ENCODE measurements at places on chromosomes 6 and 20.

DNA sequence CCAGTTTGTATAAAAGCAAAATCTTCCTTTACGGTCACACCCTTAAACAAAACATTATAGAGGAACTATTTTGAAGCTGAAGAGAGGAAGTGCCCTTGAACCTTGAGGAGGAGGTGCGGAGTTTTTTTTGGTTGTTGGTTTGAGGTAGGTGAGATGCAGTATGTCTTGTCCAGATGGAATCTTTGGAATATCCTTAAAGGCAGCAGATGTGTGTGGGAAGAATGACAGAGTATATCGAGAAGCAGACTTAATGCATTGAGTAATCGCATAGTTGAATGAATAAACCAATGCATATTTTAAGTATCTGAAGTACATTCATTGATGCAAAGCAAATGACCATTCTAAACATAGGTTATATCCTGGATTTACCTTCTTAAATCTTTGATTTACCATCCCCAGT is 49.9 kb downstream of the AIG1 start:
- DNase-seq = no peak

- no peak for DNase-seq
These were observed 102.8 kb downstream of the MYB start for GRCh38 chr6:135283926-135284325.

DNA sequence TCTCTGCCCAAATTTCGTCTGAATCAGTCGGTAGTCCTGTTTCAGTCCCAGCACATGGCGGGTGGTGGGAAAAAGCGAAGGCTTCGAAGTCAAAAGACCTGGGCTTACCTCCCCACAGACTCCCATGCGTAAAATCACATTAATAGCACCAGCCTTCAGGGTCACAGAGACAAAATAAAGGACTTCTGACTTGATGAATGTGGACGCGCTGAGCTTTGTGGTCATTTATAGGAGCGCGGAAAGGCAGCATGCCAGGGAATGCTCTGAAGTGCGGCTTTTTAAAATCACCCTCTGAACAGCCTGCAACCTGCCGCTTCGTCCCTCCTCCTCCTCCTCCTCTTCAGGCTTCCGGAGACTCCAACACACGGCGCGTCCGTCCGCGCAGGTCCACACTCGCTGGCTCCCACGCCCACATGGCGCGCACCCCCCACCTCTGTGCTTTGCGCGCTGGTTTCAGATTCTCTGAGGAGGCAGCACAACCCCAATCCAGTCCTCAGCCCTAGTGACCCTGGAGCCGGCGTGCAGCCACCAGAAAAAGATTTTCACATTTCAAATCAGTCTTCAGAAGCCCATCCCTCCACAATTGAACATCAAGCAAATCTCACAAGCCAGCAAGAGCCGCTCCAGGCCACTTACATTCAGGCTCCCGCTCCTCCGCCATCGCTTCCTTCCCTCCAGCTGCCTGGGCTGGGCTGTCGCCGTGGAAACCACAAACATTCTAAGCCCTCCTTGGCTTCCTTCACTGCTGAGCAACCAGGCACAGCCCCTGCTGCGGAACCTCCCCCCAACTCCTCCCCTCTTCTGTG is at the start of gene C6orf118:
Gene C6orf118, minus strand, starts transcription at position 680 of the 806 bp plus-strand sequence. Its CDS starts 19 bp downstream, at position 661.
- no peak for DNase-seq

DNA sequence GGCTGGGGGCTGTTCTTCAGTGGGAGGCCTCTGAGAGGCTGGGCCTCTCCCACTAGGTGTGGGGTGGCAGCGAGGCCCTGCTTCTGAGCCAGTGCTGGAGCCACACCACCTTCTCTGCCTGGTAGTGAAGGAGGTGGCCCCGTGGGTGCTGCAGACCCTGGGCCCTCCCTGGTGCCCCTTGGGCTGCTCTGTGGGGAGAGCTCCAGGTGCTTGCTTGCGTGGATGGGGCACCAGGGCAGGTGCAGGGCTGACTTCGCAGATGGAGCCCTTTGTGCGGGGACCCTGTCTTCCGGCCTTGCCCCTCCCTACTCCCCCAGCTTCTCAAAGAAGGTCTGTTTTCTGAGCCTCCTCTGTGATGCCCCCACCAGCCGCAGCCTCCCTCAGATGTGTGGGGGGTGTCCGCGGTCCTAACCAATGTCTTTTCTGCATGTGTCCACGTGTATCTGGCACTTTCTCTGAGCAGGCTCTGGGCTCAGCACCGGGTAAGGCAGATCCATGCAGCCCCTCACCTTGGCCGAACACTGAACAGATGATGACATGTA is 17.2 kb upstream of the MYT1 start:
- no peak for DNase-seq

DNA sequence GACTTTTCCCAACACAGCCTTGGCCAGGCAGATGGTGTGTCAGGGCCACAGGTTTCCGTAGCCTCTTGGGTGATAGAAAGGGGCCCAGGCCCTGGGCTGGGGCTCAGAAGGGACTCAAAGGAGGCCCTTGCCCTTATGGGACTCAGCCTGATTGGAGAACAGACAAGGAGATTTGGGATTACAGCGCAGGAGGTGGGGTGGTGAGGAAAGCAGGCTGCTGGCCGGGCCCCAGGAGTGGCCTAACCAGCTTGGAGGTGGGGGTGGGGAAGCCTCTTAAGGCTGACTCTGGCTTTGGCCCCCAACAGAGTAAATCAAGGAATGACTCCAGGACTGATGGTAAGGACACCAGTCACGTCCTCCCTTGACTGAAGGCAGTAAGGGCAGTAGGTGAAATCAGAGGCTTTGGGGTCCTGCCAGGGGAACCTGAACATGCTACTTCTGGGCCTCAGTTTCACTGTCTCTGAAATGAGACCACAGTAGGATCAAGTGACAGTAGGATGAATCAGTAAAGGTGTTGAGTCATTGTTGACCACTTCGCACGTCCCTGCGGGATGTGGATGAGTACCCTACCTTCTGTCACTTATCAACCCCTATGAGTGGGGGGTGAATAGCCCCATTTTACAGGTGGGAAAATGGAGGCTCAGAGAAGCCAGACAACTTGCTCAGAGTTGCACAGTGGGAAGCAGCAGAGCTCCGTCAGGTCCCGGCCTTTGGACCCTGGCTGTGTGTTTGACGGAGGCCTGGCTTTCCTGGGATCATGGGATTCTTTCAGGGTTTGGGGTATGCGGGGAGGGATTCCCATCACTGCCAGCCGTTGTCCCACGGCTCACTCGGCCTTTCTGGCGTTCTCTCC is 4.5 kb downstream of the SNAI1 start:
- DNase-seq = no peak

DNA sequence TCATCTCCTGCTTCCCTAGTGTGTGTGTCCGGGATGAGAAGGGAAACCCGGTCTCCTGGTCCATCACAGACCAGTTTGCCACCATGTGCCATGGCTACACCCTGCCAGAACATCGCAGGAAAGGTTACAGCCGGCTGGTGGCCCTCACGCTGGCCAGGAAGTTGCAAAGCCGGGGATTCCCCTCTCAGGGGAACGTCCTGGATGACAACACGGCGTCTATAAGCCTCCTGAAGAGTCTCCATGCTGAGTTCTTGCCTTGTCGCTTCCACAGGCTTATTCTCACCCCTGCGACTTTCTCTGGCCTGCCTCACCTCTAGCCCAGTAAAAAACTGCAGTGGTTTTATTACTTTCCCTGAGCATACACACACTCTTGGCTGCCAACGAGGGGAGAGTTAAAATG is 23.9 kb upstream of the C6orf141 start:
- no peak for DNase-seq

All from activated CD4-positive, alpha-beta memory T cell treated with anti-CD3 and anti-CD28 coated beads for 36 hours (primary cell).